ENCODE measurements at places on chromosomes 11 and 22. TPM values are rescaled to one million over a fixed set of nuclear protein-coding genes. Genes with fewer than 3 reads are reported as not detected.

MMP12 gene
- total RNA-seq: not detected

TRIM29 gene
- total RNA-seq: 4.3 TPM

TRPC6 gene
- 0.32 TPM for total RNA-seq

HBE1 gene
- not detected for total RNA-seq

PANX3 gene
- total RNA-seq: not detected

BUD13 gene
- 42.6 TPM for total RNA-seq

CRACR2B gene
- 15.4 TPM for total RNA-seq

CBLIF gene
- not detected for total RNA-seq

OR52H1 gene
- total RNA-seq: not detected

LRRC4C gene
- total RNA-seq: not detected

GRCh38 chr11:18265949-18266348, at the start of gene SAA1:
SAA1 (plus strand) TSS chr11:18266264; CDS start chr11:18266888, 624 bp downstream.
- DNase-seq: no peak

- DNase-seq: no peak
These were observed 28.8 kb downstream of the SLN start for GRCh38 chr11:107683061-107683460.

GRCh38 chr11:76086743-76087635, 119.3 kb downstream of the WNT11 start:
- no peak for DNase-seq

DNA sequence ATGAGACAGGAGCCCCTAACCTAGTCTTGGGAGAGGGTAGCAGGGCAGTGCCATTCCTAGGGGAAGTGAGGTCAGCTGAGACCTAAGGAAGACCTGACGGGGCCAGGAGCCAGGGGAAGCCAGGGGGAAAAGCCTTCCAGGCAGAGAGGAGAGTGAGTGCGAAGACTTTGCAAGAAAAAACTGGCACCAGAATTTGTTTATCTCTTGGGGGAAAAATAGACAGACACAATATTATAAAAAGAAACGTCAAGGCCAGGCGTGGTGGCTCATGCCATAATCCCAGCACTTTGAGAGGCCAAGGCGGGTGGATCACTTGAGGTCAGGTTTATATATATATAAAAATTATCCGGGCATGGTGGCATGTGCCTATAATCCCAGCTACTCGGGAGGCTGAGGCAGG, 26.9 kb upstream of the TESMIN start:
- no peak for DNase-seq

GRCh38 chr11:28114116-28114515, 5.9 kb downstream of the METTL15 start:
- DNase-seq: no peak

DNA sequence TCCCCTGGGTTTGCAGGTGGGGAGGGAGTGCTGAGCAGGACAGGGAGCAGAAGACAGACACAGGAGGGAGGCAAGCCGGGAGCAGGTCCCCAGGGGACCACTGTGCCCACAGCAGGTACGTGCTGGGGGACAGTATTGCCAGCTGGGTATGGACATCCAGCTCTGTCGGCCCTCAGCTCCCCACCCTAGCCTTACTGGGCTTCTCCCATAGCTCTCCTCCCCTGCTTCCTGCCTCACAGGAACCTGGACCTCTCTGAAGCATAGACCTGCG, 9.8 kb downstream of the LRRC74B start:
- no peak for DNase-seq

DNA sequence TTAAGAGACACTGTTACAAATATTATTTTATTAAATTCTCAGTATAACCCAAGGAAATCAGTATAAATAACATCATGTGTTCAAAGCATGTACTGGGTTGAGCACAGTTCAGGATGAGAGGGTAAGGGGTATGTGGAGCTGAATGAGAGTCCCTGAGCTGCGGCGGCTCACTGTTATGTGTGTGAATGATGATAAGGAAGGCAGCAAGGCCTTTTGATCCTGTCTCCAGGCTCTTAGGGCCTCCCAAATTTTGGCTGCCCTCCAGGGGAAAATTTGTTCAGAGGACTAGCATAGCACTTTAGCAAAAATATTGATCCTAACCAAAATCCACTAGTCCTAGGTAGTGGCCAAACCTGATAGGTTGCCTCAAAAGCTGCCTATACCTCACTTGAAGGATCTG, 86.1 kb upstream of the SPON1 start:
- DNase-seq: no peak

DNA sequence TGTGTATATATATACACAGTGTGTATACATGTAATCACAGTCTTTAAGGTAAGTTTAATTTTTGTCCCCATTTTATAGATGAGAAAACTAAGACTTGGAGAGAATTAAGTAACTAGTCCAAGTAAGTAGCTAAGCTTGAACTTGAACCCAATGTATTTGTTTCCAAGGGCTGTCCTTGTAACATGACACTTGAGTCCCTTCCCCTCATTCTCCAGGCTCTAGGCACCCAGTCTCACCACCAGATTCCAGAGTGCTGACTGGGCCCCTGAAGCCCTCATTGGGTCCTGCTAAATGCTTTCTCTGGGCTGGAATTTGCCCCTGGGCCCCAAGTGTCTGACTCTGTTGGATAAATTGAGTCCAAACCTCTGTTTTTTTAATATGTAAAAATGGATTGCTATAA, 45.5 kb downstream of the ADM start:
- peak; percentile 73 for DNase-seq

- DNase-seq: peak; percentile 73
These were observed 22.0 kb upstream of the ACER3 start for GRCh38 chr11:76838678-76839068.

GRCh38 chr11:96482193-96482592, 92.4 kb downstream of the JRKL start:
- no peak for DNase-seq

DNA sequence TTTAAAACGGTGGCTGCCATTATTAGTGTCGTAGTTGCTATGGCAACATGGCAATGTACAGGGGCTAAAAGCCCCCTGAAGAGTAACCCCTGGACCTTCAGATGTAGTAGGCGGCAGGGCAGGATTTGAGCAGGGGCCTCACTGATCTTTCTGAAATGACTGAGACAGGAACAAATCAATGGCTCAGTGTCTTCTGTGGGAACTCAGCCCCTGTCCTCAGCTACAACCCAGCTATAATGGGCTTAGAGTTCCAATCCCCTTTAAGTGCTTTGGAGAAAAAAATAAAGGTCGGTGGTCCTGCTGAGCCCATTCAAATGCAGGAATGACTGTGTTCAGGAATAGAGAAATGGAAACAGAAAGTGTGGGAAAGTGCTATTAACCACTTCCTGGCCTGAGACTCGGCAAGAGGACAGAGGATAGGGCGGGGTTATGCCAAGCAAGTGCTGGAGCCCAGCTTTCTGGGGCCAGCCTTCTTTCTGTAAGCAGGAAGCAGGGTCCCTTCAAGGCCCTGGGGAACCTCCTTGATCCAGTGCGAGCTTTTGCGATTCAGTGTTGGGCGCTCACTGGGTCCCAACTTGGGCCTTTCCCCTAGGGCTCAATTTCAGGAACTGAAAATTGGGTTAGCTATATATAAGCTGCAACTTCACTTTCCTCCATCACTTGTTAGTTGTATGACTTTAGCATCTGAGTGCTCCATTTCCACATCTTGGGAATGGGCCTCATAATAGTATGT, 6.1 kb upstream of the CD82 start:
- DNase-seq: no peak

DNA sequence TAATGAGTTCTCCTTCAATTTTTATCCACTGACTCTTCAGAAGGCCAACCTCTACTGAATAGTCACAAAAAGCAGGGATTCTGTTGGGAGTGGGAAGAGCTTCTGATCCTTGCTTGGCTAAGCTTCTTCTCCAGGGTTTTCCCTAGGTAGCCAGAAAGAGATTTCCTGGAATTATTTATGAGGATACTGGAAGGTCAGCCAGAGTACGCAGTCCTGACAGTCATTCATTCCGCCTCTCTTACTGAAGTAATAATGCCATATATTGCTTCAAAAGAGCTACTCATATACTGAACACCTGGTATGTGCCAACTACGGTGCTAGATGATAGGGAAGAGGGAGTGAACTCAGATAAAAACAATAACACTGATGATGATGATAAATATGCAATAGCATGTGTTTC, 116.1 kb downstream of the CCDC34 start:
- no peak for DNase-seq

GRCh38 chr11:113705871-113706655, at the start of gene TMPRSS5:
TMPRSS5 (minus strand) TSS chr11:113706308; CDS start chr11:113706224, 84 bp downstream.
- no peak for DNase-seq

DNA sequence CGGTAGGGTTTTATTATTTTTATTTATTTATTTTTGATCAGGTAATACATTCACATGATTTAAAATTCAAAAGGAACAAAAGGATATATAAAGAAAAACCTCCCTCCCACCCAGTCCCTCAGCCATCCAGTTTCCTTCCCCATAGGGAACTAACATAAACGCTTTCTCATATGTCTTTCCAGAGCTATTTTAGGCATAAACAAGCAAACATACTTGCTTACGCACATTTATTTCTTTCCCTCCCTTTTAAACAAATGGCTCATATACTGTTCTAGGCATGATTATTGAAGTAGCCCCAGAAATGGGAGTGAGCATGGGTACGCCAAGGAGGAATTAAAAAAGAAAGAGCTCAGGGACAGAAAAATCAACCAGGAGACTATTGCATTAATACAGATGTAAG, 63.7 kb downstream of the LIF start:
- DNase-seq: no peak

- DNase-seq: no peak
These were observed 814.5 kb upstream of the LRRC4C start for GRCh38 chr11:42273977-42274376.

DNA sequence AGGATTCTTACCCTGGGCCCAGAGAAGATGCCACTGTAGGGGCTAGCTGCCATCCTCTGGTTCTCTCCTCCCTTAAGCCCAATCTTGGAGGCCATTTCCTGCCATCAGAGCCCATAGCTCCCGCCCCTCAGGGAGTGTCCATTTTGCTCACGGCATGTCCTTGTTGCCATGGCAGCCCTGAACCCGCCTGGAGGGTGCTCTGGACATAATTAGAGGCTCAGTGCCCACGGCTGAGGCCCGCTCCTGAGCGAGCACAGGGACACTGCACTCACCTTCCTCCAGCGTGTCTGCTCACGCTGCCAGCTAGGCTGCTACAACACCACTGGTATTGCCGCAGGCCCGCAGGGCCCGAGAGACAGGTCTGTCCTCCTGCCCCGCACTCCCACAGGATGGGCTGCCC, 11.1 kb upstream of the SUSD2 start:
- DNase-seq: no peak

DNA sequence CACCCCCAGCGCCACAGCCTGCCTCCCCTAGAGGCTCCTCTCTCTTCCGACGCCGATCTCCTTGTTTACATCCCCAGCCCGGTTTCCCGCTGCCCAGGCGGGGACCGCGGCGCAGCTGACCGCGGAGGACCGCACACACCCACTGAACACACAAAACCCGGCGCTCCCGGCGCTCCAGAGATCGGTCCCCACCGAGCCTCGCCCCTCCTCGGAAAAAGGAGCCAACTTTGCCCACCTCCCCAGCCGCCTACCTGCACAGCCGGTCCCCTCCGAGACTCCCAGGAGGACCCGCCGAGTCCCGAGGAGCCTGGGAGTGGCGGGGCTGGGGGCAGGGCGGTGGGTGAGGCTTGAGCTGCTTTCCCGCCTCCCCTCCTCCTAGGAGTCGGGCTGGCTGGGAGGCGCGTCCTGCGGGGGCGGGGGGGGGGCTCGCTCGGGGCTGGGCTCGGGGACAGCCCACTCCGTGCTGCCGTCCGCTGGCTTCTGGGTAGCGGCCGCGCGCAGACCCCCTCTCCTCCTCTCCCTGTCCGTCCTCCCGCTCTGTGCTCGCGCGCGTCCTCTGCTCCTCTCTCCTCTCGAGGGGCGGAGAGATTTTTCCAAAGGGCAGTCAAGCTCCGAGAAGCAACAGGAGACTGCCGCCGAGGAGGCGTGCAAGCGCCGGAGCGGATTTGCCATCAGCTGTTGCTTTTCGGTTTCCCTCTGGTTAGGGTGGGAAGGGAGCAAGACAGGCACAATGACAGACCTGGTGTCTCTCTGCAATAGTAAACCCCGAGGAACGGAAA, at the start of gene FXYD6:
Gene FXYD6 (minus strand): TSS at position 318 of the 779 bp plus-strand sequence. CDS start 33,882 bp downstream, outside the sequence.
- DNase-seq: peak; percentile 41

DNA sequence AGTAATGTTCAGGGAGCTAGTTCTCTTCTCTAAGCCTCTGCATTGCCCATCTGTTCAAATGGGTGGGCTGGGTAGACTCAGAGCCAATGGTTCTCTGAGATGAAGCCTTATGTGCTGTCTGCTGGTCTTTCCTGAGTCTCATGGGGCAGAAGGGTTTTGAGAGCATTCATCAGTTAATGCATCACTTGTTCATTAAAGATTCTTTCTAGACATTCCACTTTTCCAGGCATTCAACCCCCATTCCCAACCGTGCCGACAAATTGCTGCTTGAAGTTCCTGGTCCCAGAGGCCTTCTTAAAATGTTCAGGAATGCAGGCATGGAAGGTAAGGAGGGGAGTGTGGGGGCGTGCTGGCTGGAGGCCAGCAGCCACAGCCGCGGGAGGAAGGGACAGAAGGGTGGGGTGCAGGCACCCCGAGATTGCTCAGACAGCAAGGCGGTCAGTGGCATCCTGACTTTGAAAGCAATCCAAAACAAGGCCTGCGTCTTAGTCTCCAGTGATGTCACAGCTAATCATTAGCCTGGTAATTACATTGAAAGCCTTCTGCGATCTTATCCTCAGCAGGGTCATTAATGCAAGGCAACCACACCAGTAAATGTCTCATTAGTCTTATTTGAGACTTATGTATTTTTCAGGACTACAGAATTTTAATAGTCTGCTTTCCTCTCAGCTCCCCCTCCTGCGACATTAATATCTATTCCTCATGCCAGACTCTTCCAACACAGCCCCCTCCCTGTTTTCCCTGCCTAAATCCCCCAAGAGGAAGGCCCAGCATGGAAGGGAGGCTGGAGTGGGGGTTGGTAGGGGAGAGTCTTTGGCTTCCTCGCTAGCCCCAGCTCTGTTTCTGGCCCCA, 328.8 kb downstream of the MIAT start:
- DNase-seq: no peak

DNA sequence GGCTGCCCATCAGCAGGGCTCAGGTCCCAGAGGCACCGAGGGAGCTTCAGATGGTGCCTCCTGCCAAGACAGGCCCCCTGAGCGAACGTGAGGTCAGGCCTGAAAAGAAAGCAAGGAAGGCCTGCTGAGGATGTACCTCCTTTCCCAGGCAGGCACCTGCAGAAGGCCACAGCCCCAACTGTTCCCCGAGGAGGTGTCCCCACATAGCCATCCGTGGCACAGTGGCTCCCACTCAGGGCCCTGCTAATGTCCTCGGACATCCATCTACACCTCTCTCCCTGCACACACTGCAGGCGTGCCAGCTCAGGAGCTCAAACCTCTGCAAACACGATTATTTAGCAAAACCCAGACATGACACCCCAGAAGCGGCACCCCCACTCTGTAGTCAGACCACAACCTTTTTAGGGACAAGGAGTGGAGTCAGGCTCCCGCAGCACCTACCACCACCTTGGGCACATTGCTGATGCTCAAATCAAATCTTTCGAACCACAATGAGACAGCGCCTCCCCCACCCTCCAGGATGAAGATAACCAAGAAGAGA, 36.9 kb downstream of the SHANK2 start:
- DNase-seq: no peak
